ENCODE measurements at places on chromosomes 5 and 9. TPM values are rescaled to one million over a fixed set of nuclear protein-coding genes. Genes with fewer than 3 reads are reported as not detected.

IL4 gene
- total RNA-seq: not detected

PCDHA1 gene
- total RNA-seq: 0.15 TPM

GRAMD2B gene
- total RNA-seq: 1.5 TPM

RANBP17 gene
- total RNA-seq: 2.9 TPM

MRPL41 gene
- 89.5 TPM for total RNA-seq

PCDHB13 gene
- 0.07 TPM for total RNA-seq

POU5F2 gene
- not detected for total RNA-seq

SHC3 gene
- 0.32 TPM for total RNA-seq

TMEM171 gene
- 6.3 TPM for total RNA-seq

RUSC2 gene
- 32.1 TPM for total RNA-seq

FBLL1 gene
- total RNA-seq: 0.19 TPM

All from A549 treated with GW870086 at 1 μM for 4 hours (cell line).